Stimulated activated naive CD8-positive, alpha-beta T cell treated with anti-CD3 and anti-CD28 coated beads, Interleukin-15, Interleukin-2, amounts not matched to agents 100 U/mL and 50 U/mL, for 24 hours (primary cell): ENCODE measurements at places on chromosomes 7 and 10.

- no peak for DNase-seq
These were observed 76.8 kb downstream of the HGF start for GRCh38 chr7:81693080-81693479.

DNA sequence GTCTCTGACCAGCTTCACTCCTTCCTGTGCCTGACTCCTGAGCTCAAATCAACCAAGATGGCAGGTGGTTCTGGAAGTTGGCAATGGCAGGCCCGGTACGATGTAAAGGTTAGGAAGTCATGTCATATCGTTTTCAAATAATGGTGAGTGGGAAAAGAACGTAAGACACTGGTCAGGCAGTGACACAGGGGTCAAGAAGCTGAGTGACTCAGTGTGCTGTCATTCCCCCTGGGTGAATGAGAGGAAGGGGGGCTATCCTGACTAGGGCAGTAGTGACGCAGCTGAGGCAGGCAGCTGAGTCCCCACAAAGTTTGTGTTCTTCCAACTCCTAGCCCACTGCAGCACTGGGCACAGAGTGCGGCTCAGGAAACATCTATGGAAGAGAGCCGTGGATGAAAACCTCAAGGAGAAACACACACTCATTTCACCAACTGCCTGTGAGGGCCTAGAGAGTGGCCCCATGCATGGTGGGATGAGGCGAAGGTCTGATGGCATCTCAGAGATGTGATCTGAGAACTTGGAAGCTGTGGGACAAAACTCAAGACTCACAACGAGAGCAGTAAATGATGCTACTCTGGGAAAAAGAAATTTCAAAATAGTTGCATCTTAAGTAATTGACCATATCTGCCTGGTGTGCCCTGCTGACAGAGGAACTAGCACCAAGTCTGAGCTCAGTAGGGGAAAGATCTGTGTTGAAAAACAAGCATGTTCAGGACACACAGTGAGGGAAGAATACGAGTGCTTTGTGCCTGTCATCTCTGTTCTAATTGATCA, 23.2 kb downstream of the CREB3L2 start:
- no peak for DNase-seq

DNA sequence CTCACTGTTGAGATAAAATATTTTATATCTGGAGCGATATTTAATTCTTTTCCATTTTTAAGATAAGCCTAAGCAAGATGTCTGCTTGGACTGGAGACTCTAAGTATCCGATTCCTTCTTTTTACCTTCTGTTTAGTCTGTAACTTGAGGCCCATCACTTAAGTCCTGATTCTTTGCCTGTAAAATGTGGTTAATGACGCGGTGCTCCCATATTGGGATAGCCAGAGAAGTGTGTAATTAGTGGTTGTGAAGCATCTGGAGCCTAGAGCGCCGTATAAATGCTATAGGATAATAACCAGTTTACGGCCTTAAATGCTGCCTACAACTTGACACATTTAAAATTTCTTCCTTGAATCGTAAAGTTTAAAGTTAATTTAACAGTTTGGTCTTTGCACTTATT, 132.9 kb downstream of the CHN2 start:
- no peak for DNase-seq

- DNase-seq: no peak
These were observed 34.4 kb upstream of the GRM8 start for GRCh38 chr7:127287133-127287532.

- DNase-seq: no peak
These were observed 410.8 kb downstream of the SFMBT2 start for GRCh38 chr10:7000061-7000460.

DNA sequence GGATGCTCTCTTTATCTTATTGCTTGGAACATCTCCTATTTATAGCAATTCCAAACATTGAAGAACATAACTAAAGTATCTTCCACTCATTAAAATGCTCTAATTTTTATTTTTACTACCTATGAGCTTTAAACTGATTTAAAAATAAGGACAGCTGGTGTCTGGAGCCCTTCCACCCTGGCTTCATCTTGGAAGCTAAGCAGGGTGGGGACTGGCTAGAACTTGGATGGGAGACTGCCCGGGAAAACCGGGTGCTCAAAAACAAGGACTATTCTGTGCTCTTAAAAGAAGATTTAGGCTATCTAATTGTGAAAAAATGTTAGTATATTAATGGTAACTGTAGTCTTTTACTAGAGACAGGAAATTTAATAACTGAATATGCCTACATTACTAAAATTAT, 69.2 kb downstream of the ARMC3 start:
- DNase-seq: no peak

- DNase-seq: no peak
These were observed 84.0 kb downstream of the C1GALT1 start for GRCh38 chr7:7266257-7266881.

GRCh38 chr10:92627845-92628480, 35.0 kb downstream of the KIF11 start:
- DNase-seq: no peak

DNA sequence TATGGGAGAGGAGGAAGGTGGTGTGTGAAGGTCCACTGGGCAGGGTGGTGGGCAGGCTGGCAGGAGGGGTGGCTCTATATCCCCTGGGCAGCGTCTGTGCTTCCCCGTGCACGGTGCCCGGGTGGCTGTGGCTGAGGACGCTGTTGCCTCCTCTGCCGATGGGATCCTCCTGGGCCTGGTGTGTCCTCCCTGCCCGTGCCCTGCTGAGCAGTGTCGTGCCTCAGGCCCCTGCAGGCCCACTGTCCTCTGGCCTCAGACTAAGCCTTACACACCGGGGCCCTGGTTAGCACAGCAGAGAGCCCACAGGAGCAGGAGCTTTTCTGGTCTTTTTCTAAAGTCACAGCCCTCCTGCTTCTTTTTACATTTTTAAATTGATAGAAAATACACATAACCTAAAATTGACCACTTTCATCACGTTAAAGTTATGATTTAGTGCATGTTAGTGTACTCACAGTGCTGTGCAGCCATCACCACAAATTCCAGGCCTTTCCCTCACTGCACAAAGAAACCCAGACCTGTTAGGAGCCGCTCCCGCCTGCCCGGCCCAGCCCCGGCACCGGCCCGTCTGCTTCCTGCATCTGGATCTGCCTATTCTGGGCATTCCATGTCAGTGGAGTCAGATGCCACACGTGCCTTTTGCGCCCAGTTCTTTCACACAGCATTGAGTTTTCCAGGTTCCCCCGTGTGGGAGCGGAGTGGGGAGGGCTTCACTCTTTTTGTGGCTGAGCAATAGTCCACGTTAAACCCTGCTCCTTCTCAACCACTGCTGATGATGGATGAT, 19.4 kb downstream of the PFKFB3 start:
- DNase-seq: no peak

- no peak for DNase-seq
These were observed 44.1 kb upstream of the AKR1E2 start for GRCh38 chr10:4781955-4782354.

- no peak for DNase-seq
These were observed 119.8 kb upstream of the LANCL2 start for GRCh38 chr7:55245271-55245723.

DNA sequence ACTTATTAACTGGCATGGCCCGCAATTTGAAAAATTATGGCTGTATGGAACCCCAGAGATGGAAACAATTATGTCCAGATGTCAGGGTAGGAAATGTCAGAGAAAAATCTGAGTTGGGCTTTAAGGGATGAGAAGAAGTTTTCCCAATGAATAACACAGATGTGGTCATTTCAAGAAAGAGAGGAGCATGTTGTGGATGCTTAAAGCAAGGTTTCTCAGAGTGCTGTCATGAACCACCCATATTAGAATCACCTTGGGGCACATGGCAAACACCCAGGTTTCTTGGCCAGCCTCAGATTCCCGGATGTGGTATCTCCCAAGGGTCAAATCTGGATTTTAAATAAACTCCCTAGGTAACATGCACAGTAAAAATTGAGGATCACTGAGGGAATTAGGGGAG, 43.6 kb downstream of the LAMB4 start:
- DNase-seq: no peak

DNA sequence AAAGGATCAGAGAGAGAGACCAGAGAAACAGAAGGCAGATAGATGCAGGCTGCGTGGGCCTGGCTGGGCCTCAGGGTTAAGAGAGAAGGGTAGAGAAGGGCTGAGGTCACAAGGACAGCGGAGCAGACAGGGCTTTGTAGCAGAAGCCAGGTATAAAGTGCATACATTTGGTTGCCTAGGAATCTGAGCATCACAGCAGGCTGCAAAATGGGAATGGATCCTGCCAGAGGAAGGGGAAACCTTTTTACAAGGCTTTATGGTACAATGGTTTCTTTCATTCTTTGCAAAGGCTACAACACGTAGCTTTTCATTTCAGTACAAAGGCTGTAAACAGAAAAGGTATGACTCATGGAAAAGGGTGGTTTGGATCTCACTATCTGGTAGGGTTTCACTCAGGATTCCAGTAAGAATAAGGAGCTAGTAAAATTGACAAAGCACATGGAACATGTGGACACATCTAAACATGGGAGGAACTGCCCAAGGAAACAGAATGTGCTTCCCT, 275.1 kb downstream of the DOCK4 start:
- DNase-seq: no peak

- no peak for DNase-seq
These were observed 22.7 kb downstream of the TACR2 start for GRCh38 chr10:69394020-69394419.

DNA sequence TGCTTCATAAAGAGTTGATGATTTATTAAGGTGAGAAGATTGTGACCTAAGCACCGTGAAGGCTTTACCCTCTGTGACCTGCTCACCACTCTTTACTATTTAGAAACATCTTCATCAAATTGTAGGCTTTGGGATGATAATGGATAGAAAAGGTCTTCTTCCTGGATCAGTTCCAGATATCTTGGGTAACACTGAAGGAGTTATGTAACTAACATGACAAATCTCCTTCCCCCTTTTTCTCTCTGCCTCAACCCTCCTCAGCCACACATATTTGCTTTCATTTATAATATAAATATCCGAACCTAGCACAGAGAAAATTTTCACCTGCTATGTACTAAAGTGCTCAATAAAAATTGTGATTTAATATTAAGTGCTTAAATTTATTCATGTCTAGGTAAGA, 151.5 kb downstream of the FRMD4A start:
- no peak for DNase-seq

DNA sequence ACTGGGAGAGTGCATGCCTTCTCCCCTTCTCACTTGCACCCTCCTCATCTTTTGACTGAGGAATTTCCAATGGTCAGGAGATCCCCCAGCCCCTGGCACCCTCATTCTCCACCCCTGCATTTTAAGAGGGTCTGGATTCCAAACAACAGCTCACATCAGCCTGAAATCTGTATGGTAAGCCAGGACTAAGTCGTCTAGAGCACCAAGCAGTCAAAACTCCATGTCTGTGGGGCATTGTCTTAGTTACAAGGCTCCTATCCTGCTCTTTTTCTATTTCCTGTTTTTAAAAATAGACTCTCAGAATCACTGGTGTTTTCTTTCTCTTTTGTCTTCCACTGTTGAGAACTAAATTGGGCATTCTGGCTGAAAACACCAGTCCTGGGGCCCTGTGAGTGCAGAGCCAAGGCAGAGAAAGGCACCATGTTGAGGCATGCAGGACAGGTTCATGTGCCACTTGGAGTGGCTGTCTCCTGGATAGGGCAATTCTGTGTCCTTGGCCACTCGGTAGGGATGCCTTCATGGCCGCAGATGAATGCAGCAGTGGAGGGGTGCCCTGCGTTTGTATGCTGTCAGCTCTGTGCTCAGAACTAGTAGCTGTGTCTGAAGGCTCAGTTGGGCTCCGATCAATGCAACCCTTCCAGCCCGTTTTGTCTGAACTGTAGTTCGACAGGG, 216.6 kb upstream of the YAE1 start:
- no peak for DNase-seq

- DNase-seq: peak; percentile 70
These were observed at the start of gene SFMBT2 for GRCh38 chr10:7410862-7411670. Gene SFMBT2 (minus strand): TSS chr10:7411034. CDS start chr10:7381898, 29,136 bp downstream.

DNA sequence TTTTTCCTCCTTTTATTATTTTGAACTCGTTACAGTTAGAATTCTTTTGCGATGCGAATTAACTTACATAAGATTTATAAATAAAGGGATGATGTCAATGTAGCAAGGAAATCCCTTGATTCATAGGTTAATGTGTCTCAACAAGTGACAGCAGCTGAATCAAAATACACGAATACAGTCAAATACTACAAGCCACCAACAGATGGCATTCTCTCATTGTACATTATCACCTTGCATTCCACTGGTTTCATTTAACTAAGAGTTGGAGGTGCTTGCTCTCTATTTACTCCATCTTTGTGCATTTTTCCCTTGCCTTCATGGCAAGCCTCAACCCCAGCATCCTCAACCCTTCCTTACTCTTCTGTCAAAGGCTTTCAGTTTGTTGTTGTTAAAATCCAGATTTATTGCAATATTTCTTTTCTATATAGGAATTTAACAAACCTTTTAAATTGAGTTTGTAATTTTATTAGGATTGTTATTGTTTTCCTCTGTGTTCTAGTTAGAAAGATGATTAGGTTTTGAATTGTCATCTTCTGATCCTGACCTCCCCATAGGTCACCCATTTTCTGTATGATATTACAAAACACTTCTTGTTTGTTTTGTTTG, 78.3 kb downstream of the SLC25A40 start:
- no peak for DNase-seq

- peak; percentile 35 for DNase-seq
These were observed 92.0 kb downstream of the ZFAND4 start for GRCh38 chr10:45580371-45581215.

DNA sequence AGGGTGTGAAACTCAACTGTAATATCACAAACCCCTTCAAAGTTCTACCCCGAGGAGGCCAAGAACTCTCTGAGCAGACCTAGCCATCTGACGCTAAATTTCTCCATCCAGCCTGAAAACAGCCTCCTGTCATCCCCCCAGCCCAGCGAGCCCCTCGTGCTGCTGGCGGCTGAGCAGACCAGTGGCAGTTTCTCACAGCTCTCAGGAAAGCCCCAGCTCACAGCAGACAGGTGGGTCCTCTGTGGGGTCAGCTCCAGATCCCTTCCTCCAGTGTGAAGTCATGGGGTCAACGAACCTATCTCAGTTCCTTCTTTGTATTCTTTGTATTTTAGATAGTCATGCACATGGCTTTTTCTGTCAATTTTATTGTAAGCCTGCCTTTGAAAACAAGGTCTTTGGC, 7.8 kb downstream of the GARIN1A start:
- DNase-seq: no peak

- no peak for DNase-seq
These were observed 217.7 kb upstream of the ETV1 start for GRCh38 chr7:14207138-14207537.

- peak; percentile 75 for DNase-seq
These were observed 980 bp downstream of the ADAM8 start for GRCh38 chr10:133275684-133276092.

DNA sequence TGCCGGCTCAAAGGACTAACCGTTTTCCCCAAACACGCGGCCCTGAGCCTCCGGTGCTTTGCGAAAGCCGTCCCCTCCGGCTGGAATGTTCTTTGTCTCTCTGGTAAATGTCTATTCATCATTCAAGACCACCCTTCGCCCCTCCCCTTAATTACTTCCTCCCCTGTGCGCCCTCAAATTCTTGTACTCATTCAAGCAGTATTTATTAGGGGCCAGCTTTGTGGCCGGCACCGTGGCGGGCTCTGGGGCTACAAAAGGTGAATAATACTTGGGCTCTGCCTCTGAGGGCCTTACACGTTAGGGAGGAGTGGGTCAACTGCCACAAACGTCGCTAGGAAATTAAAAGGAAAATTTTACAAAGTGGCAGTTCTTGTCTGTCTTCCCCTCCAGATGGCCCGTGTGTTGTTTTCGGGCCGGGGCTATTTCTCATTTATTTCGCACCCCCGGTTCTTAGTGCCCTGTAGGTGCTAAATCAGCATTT, 1.5 kb upstream of the MEST start:
- no peak for DNase-seq

- DNase-seq: no peak
These were observed 884 bp downstream of the RINT1 start for GRCh38 chr7:105532709-105533460.

- DNase-seq: no peak
These were observed 5.6 kb upstream of the ABLIM1 start for GRCh38 chr10:114663626-114664025.
